ENCODE measurements at places on chromosomes 6 and 20. TPM values are rescaled to one million over a fixed set of nuclear protein-coding genes. Genes with fewer than 3 reads are reported as not detected.

PPDPF gene
- 438 TPM for total RNA-seq

SRMS gene
- not detected for total RNA-seq

SCRT2 gene
- not detected for total RNA-seq

DNA sequence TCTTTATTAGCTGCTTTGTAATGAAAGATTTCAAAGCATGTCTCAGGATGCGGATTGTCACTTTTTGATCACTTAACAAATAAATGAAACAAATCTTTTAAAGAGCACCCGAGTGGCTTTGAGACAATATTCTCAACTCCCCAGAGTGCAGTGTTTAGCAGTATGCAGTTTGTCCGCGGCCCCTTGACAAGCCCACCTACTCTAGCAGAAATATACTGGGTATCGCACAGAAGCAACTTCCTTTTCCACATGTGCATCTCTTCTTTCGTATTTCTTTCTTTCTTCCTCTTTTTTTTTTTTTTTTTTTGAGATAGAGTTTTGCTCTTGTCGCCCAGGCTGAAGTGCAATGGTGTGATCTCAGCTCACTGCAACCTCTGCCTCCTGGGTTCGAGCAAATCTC, 84.5 kb upstream of the FAM184A start:
- DNase-seq, result no peak

- DNase-seq, result no peak
These were observed 53.2 kb downstream of the RAMACL start for GRCh38 chr6:166533205-166533824.

- DNase-seq, result no peak
These were observed 130.5 kb downstream of the ZFP64 start for GRCh38 chr20:52060794-52061714.
